Memory B cell (primary cell): ENCODE measurements at places on chromosomes 4 and X.

DNA sequence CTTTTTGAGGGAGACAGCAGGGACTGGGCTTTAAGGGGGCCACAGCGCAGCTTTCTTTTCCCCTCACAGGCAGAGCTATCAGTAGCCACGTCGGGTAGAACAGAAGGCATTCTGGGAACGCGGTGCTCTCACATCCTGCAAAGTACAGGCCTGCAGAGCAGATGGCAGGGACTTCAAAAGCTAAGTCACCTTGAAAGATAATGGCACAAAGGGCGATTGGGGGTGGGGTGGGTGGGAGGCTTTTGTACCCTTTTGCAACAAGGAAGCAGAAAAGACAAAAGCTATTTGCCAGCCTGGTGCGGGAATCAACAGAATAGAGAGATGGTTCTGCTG lies 93.9 kb downstream of the PHKA2 start:
- DNase-seq: no peak

DNA sequence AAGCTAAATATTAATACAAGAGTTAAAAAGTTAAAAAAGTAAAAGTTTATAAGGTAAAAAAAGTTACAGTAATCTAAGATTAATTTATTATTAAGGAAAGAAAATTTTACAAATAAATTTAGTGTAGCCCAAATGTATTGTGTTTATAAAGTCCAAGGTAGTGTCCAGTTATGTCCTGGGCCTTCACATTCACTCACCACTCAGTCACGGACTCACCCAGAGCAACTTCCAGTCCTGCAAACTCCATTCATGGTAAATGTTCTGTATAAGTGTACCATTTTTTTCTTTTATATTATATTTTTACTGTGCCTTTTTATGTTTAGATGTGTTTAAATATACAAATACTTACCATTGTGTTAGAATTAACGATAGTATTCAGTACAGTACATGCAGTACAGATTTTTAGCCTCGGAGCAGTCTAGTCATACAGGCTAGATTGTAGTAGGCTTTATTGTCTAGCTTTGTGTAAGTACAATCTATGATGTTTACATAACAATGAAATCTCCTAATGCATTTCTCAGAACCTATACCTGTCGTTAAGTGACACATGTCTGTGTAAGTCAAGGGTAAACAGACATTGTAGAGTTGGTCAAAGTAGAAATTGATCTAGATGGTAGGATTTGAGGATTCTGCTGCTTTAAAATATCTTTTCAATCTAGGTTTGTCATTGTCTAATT lies 197.7 kb downstream of the GC start:
- DNase-seq: no peak

DNA sequence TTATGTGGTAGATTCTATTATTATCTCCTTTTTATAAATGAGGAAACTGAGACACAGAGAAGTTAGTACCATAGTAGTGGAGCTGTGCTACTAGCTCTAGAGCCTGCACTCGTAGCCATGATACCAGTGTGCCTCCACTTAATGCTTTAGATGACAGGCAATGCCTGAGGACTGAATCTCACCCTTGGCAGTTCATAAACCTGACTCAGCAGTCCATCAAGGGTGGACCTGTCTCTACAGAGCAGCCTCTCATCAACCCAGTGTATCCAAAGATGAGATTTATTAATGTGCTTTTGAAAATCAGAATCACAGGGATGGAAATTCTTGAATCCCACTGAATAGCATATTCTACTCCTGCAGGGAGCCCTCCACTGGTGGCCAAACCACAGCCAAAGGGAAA lies 483.2 kb upstream of the DIPK2B start:
- DNase-seq: no peak

- DNase-seq: no peak
Measured at GRCh38 chr4:152220201-152220666, 315.7 kb downstream of the FBXW7 start.

GRCh38 chr4:176924238-176924637 lies 131.5 kb upstream of the VEGFC start:
- DNase-seq: no peak

DNA sequence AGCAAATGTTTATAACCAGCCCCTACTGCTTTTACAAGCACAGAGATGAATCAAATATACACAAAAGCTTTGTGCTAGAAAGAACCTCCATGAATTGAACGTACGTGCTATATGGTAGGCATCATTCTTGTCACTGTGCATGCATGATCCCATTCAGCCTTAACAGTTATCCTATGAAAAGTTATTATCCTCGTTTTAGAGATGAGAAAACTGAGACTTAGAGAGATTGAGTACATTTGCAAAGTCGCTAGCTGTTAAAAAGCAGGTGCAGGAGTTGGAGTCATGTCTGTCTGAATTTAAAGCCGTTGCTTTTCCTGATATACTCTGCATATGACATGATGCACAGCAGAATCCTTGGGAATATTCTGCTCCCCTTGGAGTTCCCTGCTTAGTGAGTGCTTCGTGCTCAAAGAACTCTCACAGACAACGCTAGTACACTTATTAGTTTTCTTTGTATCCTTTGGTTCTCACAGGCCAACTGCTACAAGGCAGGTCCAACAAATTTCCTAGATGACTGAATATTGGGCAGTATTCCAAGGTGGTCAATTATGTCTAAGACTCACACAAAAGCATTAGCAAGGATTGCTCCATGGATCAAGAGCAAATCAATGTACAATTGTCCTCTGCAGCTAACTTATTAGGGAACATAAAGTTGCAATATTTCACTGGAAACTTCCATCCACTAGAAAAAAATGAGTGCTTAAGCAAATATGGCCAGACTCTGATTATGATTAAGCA lies 42.8 kb upstream of the TRIM2 start:
- no peak for DNase-seq

DNA sequence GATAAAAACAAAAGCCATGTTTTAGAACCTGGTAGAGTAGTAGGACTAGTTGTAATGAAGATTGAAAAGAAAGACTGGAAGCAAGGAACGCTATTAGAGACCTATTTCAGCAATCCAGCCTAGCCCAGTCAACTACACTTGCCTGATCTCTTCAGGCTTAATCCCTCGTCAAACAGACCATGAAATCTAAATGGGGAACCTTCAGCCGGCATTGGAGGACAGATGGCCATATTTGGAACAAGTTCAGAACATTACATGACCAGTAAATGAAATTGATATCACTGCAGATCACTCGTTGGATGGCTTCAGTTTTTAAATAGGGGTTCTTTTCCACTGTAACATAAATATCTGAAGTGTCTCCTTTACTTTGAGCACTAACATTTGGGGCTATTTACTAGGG lies 84.8 kb upstream of the WDR44 start:
- no peak for DNase-seq

GRCh38 chrX:150409486-150409885 lies 46.4 kb downstream of the MAMLD1 start:
- DNase-seq: no peak

DNA sequence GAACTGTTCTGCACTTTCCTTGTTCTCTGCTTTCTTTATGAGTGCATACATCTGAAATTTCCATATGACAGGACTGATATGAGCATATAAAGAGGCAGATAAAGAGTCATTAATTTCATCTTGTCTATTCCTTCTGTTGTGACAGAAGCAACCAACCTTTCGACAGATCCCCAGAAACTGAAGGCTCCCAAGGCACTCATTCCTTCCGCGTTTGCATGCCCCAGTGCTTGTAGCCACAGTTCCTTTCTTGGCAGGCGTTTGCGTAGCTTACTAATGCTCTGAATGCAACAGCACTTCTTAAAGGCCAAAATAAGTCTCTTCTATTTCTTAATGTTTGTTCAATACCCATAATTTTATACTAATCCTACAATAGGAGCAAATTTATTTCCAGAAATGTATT lies 94.0 kb upstream of the TBL1X start:
- DNase-seq: no peak

DNA sequence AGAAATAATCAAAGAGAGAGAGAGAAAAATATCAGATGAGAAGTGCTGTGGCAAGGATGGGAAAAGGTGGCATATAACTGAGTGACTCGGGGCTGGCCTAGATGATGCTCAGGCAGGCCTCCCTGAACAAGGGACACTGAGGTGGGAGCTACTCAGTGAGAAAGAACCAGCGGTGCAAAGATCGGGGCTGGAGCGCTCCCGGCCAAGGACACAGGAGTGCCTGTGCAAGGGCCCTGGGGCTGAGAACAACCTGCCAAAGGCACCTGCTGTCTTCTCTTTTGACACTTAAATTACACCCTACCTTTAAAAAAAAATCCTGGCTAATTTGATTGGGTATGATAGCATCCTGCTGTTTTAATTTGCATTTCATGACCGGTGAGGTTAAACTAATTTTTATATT lies 77.7 kb upstream of the C4orf50 start:
- DNase-seq: no peak

DNA sequence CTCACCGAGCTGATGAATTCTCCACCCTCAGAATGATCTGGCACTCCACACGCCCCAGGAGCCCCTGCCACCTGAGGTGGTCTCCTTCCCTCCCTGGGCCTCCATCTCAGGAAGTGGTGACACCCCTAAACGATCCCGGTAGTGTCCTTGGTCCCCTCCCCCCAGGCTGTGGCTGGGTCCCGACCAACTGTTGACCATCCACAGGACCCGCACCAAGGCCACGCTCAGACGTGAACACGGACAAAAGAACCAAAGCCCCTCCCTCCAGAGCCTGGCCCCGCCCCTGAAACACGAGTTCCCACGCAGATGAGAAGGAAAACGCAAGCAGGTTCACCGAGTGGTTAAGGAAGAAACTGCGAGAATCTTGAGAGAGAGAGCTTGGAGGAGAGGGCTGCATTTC lies 16.6 kb downstream of the LRPAP1 start:
- DNase-seq: no peak

GRCh38 chr4:147714575-147715401 lies 17.1 kb upstream of the ARHGAP10 start:
- no peak for DNase-seq

DNA sequence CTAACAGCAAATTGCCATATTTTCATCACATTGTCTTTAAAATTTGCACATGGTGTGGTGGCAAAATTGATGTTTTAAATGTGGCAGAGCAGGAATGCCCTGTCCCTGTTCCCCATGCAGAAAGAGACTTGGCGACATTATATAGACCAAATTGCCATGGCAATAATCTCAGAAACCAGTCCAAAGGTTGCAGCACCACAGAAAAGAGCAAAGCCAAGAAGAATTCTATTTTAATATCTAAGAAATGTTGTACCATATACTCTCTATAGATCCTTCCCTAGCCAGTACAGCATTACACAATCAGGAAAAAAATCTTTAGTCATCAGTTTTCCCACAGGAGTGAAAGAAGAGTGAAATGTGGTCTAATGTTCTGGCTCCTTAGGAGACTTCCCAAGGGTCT lies 80.0 kb downstream of the UGT2B28 start:
- no peak for DNase-seq

DNA sequence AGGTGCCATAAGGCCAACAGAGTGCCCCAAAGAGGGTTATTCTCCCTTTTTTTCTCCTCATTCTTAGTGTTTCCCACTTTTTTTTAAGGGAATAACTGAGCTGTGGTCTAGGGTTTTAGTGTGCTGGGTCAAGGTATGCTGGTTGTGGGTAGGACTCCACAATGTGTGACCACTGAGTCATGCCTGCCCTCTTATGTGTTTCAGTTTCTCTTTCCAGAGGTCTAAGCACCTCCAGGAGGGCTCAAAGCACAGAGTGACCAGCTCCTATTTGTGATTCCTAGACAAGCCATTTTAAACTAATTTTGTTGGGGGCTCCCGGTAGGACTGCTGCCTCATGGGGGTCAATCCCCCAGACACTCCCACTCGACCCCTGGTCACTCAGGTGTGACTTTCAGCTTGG lies 80.5 kb upstream of the GC start:
- DNase-seq: no peak

- no peak for DNase-seq
Measured at GRCh38 chr4:168796362-168797106, 213.5 kb downstream of the CBR4 start.

- no peak for DNase-seq
Measured at GRCh38 chr4:165834116-165834515, 38.9 kb upstream of the TLL1 start.

DNA sequence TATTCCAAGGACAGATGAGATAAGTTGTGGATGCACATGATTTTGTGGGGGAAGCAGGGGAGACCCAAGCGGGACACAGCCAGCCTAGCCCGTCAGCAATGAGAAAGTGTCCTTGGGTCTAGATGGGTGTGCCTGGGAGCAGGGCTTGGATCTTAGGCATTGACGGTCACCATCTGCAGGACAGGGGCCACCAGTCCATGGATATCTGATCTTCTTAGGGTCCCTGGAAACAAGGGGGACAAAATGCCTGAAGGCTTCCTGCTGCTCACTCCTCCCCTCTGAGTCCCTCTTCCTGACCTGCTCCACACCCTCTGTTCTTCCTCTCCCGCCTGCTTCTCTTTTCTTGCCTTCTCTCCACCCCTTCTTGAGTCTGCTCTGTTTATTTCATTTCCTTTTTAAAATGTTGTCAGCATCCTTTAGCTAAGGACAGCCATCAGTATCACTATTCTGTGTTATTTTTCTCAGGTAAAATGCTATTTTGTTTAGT lies 298.4 kb downstream of the RAPGEF2 start:
- DNase-seq: no peak

- DNase-seq: no peak
Measured at GRCh38 chr4:125306112-125306511, 8.6 kb upstream of the FAT4 start.

DNA sequence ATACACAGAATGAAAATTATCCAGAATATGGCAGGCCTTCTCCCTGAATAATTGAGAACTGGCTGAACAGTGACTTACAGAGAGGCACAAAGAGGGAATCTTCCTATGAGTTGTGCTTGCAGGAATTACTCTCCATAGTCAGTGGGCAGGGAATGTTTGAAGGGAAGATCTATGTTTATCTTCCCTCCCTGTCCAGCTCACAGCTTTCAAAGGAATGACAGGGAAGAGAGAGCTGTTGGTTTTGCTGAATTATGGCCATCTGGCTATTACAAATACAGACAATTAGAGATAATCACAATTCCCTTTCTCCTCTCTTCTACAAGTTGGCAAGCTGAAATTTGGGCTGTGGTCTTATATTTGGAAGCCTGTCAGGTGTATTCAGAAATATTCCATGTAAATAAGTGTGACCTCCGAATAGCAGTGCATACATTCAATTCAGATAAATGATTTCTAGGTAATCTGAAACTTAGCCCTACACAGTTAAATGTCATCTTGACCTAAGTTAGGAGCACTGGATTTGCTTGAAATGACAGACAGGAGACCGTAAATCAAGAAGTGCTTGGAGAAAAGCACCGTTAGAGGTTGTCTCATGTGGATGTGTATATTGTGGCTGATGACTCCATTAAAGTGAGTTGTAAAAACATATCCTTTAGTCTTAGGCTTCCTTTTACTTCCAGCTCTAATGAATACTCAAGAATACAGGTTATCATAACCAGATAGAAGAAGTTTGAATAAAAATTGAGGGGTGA lies 136.8 kb downstream of the C4orf33 start:
- DNase-seq: no peak
